ENCODE measurements at places on chromosomes 11 and 22.

- no peak for DNase-seq
These were observed 1.6 kb upstream of the MFRP start for GRCh38 chr11:119347940-119348605.

DNA sequence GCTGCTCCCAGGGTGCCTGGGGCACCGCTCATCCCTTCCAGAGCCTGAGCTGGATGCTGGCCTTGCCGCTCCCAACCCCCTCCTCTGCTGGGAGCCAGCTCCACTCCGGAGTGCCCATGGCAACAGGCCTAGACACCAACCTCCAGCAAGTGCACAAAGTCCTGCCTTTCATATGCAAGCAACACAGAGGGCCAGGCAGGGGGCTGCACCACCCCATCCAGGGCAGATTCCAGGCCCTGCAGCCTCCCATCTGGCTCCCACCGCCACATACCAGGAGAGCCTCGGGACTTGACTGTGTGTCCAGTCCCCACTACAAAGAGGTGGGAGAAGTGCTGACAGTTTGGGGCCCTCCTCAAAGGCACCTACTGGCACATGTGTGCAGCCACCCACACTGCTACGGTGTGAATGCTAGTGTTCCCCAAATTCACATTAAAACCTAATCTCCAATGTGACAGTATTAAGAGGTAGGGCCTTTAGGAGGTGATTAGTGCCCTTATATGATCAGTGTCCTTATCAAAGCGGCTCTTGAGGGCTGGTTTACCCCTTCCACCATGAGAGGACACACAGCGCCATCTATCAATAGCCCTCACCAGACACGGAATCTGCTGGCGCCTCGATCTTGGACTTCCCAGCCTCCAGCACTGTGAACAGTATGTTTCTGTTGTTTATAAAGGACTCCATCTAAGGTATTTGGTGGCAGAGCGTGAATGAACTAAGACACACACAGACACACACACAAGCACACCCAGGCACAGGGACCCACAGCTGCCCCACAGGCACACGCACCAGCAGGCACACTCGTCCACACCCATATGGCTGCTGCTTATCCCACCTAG is 16.2 kb downstream of the ARVCF start:
- DNase-seq, result no peak

GRCh38 chr11:8698917-8699441 is 16.4 kb downstream of the RPL27A start:
- DNase-seq, result no peak

DNA sequence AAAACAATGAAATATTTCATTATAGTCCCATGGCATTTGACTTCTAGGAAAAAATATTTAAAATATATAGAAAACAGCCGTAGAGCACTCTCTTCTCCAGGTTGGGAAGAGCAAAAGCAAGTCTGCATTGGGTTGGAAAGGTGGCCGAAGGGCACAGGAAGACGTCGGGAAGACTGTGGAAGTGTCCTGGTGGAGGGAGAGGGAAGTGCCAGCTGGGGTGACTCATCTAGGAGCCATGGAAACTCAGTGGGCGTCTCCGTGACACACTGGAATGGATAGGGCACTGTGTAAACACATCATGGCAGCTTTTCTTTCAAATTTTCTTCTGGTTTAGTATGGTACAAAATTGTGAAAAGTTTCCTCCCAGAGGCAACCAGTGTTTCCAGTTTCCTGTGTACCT is 12.7 kb downstream of the GTPBP1 start:
- peak; percentile 25 for DNase-seq

DNA sequence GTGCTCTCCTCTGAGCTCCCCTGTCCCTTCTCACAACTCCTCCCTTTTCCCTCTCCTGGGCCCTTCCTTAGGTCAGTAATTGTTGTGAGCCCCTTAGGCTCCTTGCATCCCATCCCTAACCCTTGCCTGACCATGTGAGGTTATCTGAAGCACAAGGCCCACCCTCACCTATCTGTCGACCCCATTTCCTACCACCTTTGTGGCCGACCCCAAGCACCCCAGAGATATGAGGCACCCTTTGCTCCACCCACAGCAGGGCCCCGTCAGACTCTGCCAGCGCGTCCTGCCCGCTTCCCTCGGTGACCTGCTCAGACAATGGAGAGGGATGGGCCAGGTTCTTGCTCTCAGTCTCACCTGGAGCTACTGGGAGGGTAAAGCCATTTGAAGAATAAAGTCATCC is 1.3 kb downstream of the GNG3 start:
- DNase-seq, result no peak
